ENCODE measurements at places on chromosomes 6 and 20.

- no peak for DNase-seq
Measured at GRCh38 chr6:154347981-154348380, 8.6 kb downstream of the IPCEF1 start.

GRCh38 chr20:64250027-64250426 lies 5.5 kb upstream of the PCMTD2 start:
- DNase-seq, result no peak

DNA sequence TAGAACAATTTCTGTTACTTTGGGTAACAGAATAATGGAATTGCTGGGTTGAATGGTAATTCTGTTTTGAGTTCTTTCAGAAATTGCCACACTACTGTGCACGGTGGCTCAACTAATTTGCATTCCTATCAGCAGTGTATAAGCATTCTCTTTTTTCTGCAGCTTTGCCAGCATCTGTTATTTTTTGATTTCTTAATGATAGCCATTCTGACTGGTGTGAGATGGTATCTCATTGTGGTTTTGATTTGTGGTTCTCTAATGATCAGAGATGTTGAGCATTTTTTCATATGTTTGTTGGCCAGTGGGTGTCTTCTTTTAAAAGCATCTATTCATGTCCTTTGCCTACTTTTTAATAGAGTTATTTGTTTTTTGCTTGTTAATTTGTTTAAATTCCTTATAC lies 846.8 kb downstream of the KIF16B start:
- no peak for DNase-seq

DNA sequence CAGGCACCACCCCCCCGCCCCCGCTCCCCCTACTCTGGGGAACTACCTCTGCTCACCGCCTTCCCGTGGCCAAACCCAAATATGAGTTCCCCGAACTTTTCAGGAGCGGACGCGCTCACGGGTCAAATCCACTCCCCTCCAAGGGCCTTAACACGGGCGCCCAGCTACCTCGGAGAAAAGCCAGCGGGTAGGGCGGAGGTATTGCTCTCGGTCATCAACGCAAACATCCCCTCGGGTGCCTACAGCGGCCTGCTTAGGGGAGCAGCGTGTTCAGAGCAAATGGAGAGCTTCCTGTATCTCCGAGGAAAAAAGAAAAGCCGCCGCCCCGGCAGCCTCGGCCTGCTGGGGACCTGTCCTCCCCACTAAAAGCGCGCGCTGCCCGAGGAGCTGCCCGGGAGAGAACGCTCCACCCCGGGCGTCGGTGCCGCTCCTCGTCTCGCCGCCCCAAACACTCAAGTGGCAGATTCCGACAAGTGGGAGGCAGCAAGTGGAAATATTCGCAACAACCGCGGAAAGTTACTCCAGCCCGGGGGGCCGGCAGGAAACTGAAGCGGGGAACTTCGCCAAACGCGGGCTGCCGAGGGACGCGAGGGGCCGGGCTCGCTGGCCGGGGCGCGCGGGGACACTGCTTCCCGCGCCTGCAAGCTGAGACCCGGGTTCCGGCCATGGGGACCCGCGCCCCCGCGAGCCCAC lies 699 bp downstream of the PTPRT start:
- no peak for DNase-seq

- DNase-seq, result no peak
Measured at GRCh38 chr6:16104624-16105433, 24.1 kb upstream of the MYLIP start.

GRCh38 chr6:16635810-16636602 lies 125.3 kb downstream of the ATXN1 start:
- peak; percentile 45 for DNase-seq

DNA sequence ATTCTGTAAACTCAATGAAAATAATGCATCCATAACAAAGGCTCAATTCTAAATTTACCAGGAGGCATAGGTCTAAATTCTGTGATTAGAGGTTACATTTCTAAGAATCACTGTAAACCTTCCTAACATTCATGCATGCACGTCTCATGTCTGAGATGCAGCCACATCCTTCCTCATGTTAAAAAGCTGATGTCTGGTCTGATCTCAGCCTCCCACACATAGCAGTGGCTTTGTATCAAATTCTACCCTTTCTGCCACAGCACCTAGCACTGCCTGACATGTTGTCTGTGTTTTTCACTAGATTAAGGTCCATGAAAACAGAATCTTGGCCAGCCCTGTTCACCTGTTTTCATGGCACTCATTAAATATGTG lies 171.1 kb downstream of the WDR27 start:
- no peak for DNase-seq

- no peak for DNase-seq
Measured at GRCh38 chr6:151514000-151514730, 20.3 kb downstream of the CCDC170 start.

- DNase-seq, result no peak
Measured at GRCh38 chr6:28207510-28208110, 17.5 kb upstream of the ZSCAN9 start.

DNA sequence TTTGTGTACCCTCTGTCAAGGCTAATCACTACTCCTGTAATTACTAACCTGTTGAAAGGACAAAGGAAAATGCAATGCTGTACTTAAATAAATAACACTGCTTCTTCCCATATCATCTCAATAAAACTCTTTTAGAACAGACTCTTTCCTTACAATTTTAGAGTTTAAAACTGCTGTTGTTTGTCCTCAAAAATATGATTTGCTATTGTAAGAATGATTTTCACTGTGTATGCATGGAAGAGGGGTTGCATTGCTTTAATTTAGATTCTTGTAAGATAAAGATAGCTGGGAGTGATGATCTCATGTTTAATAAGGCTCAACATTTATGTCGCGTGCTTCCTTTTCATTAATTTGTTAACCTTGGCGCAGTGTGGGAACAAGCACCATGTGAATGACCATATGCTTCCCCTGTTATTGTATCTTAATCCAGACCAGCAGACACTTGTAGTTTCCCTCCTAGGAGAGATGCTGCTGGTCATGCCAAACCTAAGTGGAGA lies 89.8 kb upstream of the ATXN1 start:
- DNase-seq, result no peak

DNA sequence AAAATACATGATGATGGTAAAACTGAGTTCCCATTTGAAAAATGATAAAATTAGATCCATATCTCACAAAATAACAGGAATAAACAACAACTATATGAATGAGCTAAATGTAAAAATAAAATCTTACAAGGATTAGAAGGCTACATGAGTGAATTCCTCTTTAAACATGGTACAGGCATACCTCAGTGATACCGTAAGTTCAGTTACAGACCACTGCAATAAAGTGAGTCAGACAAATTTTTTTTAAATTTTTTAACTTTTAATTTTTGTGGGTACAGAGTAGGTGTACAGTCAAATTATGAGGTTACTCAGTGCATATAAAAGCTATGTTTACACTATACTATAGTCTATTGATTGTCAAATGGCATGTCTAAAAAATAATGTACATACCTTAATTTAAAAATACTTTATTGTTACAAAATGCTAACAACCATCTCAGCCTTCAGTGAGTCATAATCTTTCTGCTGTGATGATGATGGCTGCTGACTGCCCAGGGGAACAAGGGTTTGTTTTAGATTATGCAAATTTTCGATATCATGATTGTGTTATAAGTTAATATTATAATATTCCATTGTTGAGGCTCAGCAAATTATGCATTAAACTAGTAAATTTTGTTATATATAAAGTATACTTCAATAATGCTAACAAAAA lies 222.8 kb upstream of the RUNX2 start:
- DNase-seq, result no peak

GRCh38 chr20:1334370-1334731 lies 5.4 kb upstream of the SDCBP2 start:
- no peak for DNase-seq

GRCh38 chr20:25574411-25574810 lies 10.9 kb downstream of the NINL start:
- no peak for DNase-seq

DNA sequence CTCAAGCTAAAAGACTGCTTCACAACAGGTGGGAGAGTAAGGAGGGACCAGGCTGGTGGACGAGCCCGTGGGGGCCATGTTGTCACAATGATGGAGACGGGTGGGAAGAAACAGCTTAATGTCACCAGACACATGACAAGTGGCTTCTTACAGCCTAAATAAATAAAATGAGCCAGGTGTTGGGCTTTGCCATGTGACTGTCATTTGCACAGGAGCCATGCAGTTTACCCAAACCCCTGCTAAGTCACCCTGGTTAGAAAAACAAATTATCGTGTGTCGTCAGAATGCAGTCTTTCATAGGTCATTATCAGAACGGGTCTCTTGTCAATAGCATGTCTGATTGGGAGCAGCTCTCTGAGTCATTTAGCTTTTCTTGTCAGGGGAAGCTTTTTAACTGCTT lies 18.5 kb downstream of the BTBD3 start:
- DNase-seq, result no peak

DNA sequence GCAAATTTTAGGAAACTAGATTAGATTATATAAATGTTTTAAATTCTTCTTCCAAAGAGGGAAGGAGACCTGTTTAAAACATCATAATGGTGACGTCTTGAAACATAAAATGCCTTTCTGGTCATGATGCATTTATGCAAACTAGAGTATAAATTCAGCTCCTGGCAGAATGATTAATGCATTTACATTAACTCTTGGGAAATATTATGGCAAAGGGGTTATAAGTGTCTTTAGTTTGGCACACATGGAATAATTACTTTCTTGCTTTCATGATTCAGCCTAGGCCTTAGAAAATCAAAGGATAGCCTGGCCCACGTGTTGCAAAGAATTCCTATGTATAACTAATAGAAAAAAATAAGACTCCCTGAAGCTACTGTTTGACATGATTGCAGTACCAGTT lies 639.2 kb downstream of the RFPL4B start:
- DNase-seq, result no peak

DNA sequence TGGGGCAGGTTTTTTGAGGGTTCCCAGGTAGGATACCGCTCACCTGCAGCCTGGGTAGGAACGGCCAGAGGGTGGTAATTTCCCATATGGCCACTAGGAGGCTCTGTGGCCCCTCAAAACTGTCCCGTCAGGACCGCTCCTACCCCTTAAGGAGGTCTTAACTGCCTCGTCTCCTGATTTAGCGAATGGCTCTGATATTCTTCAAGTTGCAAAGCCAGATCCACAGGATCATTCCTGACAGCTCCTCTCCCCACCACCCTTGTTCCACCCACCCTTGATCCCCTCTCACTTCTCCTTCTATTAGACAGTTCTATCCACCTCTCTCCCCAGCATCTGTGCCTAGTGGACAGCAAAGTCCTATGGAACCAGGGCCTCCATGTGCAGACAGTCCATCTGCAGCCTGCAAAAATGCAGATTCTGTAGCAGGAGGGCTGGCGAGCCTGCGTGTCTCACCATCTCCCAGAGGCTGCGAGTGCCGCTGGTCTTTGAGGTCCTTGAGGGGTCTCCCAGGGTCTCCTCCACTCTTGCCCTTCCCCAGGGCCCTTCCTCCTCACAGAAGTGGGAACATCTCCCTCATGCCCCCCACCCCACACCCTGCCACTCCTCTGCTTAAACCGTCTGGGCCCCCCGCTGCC lies 34.3 kb upstream of the ZBP1 start:
- DNase-seq, result peak; percentile 28

DNA sequence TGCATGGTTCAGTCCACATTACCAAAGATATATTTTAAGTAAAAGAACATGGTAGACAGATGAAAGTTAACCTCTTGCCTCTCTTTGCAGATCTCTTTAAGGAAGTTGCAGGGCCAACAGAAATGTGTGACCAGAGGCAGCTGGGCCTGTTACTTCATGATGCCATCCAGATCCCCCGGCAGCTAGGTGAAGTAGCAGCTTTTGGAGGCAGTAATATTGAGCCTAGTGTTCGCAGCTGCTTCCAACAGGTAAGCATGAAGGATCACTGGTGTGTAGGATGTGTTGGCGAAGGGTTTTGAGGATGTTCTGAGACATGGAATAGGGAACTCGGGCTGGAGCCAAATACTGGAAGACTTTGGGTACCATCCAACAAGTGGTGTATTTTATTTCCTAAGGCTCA lies 508.6 kb downstream of the UTRN start:
- no peak for DNase-seq

DNA sequence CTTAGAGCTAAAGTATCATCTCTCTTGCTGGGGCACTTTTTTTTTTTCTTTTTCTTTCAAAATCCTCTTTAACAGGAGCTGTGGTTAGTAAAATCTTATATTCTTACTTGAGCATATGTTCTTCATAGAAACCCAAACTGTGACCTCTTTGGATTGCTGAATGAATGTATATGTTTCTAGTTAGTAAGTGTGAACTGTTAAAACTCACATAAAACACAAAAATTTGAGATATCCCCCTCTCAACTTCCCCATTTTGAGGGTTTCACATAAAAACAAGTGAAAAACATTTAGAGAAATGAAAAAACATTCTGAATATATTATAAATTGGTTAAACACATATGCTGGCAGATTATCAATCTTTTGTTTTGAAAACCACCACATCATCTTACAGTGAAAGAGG lies 78.1 kb downstream of the INSM1 start:
- DNase-seq, result no peak

DNA sequence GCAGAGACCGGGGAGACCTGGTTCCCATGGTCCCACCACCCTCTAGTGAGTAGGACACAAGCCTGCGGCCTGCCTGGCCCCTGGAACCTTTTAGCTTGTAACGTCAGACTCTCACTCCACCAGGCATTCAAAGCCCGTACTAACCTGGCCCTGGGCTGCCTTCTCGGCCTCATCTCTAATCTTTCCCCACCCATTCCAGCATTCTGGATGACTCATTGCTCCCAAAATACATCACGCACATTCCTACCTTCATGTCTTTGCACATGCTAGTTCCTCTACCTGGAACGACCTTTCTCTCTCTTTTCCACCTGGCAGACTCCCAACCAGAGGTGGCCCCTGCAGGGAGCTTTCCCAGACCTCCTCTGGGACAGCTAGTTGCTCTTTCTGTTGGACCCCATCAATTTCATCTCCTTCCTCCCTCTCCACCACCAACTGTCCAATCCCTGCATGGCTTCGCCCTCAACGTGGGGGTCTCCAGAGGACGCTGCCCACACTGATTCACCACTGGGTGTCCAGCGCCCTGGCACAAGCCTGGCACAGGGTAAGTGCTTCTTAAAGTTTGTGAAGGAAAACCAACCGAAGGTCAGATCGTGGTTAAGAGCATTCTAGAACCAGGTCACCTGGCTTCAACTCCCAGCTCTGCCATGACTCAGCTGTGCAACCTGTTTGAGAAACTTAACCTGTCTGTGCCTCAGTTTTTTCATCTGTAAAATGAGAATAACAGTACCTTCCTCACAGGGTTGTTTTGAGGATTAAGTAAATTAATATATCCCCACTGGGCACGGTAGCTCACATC lies 35.2 kb downstream of the JPH2 start:
- DNase-seq, result no peak

GRCh38 chr6:15791448-15792181 lies 128.8 kb upstream of the DTNBP1 start:
- DNase-seq, result no peak

GRCh38 chr20:63751471-63752271 lies 12.1 kb downstream of the SLC2A4RG start:
- DNase-seq, result no peak

- no peak for DNase-seq
Measured at GRCh38 chr6:3228771-3229565, 1.5 kb upstream of the TUBB2B start.

DNA sequence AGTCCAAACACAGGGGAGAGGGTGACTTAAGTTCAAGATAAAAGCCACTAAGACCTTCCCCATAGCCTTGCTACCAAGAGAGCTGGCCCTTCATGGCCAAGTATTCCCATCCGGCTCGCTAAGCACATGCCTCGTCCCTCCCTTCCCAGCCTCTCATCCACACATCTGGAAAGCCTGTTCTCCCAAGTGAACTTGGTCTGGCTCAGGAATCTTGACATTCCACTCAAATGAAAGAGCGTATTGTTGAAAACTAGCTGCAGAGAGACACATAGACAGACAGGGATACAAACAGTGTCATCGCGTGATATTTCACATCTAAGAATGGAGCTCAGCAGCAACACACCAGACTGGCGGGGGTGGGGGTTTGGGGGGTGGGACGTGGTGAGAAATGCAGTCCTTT lies 182.8 kb upstream of the FOXQ1 start:
- DNase-seq, result peak; percentile 84
